ENCODE measurements at places on chromosomes 2 and 18.

- DNase-seq = no peak
These were observed 195.7 kb downstream of the MTCL1 start for GRCh38 chr18:8901019-8901418.

DNA sequence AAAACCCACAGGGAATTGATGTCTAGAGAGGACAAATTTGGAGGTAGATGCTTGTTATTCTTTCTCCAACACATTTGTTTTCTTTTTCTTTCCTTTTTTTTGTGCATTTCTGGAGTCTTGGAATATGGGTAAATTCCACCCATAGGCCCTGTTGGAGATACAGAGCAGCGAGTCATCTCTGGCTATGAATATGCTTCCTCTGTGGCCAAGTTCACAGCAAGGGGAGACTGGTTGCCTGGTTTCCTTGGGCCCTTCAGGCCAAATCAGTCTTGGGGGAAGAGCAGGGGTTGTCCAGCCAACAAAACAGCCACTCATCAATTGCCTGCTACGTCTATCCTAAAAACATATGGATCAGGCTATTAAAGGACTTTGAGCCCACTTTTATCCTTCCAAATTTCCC is 27.5 kb downstream of the SP100 start:
- DNase-seq = no peak

GRCh38 chr2:127255146-127255545 is 35.0 kb upstream of the CYP27C1 start:
- no peak for DNase-seq

- no peak for DNase-seq
These were observed 146.1 kb downstream of the ERBB4 start for GRCh38 chr2:212392544-212392943.

DNA sequence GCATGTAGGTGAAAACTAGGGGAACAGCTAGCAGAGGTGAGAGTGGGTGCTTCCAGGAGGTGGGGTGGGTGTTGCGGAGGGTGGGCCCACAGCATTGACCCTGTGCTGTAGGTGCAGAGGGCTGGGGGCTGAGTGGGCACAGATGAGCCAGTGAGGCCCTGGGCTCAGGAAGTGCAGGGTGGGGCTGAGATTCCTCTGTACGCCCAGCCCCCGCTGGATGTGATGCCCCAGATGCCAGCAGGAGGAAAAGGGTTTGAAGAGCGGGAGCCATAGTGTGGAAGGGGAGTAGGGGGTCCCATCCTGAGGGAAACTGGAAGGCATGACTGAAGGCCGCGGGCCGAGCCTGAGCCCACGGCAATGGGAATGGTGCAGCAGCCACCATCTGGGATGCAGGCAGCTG is 14.1 kb upstream of the OTOS start:
- DNase-seq = no peak

DNA sequence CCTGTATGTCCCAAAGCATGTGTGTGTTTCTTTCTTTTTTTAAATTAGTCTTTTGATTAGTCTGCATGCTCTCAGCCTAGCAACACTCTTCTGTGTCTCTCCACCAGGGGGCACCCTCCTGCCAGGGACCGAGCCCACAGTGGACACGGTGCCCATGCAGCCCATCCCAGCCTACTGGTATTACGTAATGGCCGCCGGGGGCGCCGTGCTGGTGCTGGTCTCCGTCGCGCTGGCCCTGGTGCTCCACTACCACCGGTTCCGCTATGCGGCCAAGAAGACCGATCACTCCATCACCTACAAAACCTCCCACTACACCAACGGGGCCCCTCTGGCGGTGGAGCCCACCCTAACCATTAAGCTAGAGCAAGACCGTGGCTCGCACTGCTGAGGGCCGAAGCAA is 93.8 kb downstream of the NRP2 start:
- DNase-seq = peak; percentile 62

DNA sequence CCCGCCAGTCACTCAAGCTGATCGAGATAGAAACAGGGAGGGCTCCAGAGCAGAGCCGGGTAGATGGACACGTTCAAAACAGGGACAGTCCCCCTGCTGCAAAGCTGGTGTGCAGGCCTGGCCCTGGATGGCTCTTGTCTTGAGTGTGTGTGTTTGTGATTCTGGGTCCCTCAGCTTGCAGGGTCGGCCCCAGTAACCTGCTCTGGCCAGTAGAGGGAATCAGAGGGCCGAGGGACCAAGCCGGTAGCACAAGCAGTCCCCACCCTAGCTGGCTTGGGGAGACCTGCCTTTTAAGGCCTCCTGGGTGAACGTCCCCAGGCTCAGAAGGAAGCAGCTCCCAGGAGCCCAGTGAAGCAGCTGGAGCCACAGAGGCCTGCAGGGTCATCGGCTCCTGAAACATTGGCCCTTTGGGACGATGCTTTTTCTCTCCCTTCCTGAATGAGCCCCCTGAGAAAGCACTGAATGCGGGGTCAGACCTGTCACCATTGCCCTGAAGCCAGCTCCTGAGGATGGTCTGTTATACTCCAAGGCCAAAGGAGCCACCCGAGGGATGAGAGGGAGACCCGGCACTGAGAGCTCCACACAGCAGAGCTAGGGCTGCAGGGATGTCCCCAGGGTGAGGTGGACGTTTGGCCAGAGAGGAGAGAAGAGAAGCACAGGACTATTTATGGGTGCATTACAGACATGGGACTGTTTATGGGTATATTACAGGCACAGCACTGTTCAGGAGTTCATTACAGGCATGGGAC is 15.4 kb upstream of the MLPH start:
- DNase-seq = no peak

DNA sequence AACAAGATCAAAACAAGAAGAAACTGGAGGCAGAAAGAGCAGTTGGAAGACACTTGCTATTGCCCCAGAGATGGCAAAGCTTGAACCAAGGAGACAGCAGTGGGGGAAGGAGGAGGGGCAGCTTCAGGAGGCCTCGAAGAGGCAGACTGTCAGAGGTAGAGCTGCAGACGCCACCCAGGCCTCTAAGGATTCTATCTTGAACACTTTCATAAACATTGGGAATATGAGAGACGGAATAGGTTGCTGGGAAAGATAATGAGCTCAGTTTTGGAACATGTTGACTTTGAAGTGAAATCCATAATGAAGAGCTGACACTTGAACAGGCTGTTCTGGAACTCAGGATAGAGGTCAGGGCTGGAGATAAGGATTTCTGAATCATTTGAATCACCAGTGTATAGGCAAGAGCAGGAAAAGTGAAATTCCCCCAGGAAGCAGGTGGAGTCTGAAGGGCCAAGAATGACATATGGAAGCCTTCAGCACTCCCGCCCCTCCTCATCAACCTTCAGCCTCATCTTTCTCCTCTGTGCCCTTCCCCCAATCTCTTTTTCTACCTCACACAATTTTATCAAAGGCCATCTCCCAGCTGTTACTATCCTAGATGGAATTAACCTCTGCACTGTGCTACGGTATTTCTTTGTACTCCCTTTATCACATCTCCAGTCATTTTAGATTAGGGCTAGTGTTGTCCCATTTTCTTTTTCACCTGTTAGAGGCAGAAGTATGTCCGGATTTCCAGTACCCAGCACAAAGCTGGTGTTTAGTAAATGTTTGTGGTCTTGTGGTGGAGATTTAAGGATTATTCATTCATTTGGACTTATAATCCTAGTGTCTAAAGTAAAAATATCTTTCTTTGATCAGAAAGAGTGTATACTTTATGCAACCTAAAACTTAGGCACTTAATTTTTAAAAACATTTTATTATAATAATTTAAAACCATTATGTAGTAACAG is 47.5 kb upstream of the RTN4 start:
- no peak for DNase-seq

DNA sequence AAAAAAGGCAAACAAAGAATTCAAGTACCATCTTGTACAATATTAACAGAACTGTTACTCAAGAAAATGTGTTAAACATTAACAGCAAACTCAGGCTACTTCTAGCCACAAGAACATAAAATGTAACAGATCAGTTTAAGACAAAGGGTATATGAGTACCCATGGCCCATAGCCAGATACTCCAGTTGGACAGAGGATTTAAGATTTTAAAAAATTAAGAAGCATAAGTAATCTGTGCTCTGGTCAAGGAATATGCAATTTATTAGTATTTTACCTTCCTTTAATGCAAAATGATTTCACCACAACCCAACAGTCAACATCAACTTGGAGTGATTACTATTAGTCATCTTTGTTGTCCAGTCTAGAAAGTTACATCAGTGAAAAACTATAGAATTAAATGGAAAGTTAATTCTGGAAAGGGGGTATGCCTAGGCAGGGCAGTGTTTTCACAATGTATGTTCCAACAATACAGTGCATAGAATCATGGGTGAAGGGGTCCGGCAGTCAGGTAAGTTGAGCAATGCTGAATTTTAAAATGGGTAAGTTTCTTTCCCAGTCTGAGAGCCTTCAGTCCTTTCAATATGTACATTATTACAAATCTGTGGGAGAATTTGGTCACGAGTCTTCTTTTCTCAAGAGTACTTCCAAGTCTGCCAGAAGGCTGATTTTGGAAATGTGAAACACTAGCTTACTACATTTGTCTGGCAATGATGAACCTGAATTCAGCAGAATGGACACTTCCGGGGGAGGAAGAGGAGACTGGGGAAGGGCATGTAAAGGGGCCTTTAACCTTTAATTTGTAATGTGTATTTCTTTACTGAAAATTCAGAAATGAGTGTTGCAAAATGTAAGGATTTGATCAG is 34.5 kb downstream of the SFT2D3 start:
- DNase-seq = no peak

DNA sequence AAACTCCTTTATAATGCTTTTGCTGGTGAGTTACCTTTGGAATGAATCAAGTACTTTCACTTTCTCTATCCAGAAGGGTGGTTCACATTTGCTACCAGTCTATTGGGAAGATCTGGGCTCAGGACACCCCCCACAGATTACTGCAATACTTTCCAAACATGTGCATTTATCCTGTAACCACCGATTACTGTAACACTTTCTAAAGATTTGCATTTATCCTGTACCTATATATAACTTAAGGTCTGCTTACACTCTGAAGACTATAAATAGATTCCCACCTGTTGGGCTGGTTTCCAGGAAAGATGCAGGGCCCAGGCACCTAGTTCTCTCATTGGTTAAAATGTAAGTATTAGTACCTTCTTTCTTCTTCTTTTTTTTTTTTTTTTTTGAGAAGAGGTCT is 113.0 kb upstream of the NEDD4L start:
- no peak for DNase-seq

GRCh38 chr2:80706951-80707350 is 402.4 kb upstream of the LRRTM1 start:
- no peak for DNase-seq

- no peak for DNase-seq
These were observed 72.3 kb downstream of the SMAD7 start for GRCh38 chr18:48878471-48878870.

DNA sequence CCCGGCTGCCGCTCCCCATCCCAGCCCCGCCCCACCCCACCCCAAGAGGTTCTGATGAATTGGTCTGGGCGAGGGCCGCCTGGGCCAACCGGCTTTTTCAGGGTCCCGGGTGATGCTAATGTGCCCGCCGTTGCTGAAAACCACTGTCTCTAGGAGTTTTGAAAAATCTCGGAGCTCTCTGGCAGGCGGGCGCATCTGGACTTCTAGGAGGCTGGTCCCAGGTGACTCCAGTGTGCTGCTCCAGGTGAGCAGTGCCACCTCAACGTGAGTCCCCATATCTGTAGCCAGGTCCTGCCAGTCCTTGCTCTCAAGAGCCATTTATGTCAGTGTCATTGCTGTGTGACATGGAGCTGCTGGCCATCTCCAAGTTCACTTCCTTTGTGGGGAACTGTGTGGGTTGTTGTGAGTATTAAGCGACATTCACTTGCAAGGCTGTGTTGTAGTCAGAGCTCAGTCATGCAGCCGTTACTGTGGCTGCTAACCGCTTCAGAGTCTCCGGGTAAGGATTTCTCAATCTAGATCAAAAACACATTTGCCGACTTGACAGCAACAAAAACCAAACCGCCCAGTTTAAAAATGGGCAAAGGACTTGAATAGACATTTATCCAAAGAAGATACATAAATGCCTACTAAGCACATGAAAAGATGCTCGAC is at the start of gene RFX8:
TSS of gene RFX8 (minus strand) at position 382 of the 654 bp plus-strand sequence. CDS start 8,264 bp downstream, outside the sequence.
- peak; percentile 86 for DNase-seq

DNA sequence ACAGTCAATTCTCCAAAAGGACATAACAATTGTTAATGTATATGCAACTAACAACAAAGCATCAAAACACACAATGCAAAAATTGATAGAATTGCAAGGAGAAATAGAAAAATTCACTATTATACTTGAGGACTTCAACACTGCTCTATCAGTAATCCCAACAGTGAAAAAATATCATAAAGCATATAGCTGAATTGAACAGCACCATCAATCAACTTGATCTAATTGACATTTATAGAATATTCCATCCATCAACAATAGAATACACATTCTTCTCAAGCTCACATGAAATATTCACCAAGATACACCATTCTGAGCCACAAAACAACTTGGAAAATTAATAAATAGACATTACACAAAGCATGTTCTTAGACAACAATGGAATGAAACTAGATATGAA is 60.1 kb upstream of the ASXL3 start:
- DNase-seq = no peak

DNA sequence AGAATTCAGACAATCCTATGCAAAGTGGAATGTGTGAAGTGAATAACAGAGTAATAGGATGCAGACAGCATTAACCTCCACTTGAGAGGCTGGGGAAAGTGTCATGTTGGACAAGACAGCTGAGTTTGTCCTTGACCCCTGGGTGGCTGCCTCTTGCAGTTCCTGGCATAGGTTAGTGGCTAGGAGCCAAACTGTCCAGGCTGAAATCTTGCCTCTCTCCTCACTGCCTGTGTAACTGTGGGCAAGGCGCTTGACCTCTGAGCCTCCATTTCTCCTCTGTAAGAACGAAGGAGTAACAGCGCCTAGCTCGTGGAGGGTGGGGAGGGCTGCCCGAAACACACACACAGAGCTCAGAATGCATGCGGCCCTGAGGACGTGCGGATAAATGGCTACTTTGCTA is 34.8 kb upstream of the LDLRAD4 start:
- DNase-seq = no peak

- no peak for DNase-seq
These were observed 94.7 kb downstream of the DOCK10 start for GRCh38 chr2:224947566-224947965.

- DNase-seq = no peak
These were observed 47.7 kb upstream of the CTDP1 start for GRCh38 chr18:79631761-79632446.

DNA sequence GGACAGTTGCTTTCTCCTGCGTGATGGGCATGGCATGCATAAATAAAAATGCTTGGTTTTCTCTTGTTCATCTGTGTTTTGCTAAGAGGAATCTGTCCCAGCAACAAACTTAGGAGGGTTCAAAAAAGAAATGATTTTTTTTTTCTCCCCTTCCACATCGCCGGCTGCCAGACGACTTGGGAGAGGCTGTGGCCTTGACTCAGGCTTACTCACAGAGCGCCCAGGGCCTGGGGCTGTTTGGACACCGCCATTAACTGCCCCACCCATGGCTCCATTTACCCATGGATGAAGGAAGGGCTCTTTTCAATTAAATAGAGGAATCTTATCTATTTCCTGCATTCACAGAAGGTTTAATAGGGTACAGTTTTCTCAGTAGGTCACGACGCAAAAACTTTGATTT is 22.3 kb upstream of the SERPINB5 start:
- no peak for DNase-seq

- no peak for DNase-seq
These were observed 156.4 kb upstream of the PXDN start for GRCh38 chr2:1900732-1901131.

GRCh38 chr18:29160170-29160569 is 983.2 kb upstream of the CDH2 start:
- no peak for DNase-seq

- DNase-seq = no peak
These were observed 114.0 kb downstream of the HIBCH start for GRCh38 chr2:190205657-190206056.

- DNase-seq = no peak
These were observed 10.2 kb downstream of the MLPH start for GRCh38 chr2:237497009-237497837.

GRCh38 chr2:239943571-239943970 is 81.6 kb downstream of the NDUFA10 start:
- no peak for DNase-seq

GRCh38 chr2:219282375-219282774 is 3.2 kb downstream of the DNAJB2 start:
- no peak for DNase-seq
